CD4-positive, alpha-beta T cell treated with Interleukin-21 for 1 hour (primary cell): ENCODE measurements at places on chromosomes 5 and 9.

GRCh38 chr5:80192507-80193241, 63.2 kb downstream of the SERINC5 start:
- DNase-seq = peak; percentile 29

DNA sequence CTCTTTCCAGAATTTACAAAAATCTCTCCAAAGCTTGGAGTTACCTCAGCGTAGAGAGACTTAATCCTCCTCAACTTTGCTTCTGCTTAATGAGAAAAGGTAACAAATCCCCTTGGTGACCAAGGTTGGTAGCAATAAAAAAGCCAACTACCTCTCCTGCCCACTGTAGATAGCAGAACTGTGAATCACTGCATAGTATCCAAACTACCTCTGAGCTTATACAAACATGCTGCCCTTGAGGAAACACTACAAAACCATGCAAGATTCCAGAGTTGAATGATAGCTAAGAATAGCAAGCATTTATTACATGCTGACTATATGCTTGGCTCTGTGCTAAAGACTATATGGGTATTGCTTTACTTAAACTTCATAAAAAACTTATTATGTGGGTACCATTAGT, 2.8 kb upstream of the ADAMTS12 start:
- no peak for DNase-seq

DNA sequence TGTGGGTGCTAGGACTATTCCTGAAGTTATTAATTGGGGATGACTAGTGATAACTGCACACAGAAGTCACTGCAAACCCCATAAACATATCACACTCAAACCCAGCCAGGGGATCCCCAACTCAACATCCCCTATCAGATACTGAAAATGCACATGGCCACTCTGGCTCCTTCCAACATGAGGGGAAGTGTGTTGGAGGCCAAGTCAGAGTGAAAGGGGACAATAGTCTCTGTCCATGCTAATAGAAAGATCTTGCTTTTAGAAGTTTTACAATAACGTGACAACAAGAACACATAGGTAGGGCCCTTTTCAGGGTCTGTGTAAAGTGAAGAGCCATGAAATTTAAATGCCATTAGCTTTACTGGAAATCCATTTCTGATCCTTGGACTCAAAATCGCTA, 98.8 kb upstream of the SEMA6A start:
- DNase-seq = no peak

GRCh38 chr5:90054612-90055011, 354.9 kb downstream of the CETN3 start:
- no peak for DNase-seq

GRCh38 chr5:28014779-28015178, 976.4 kb upstream of the CDH9 start:
- no peak for DNase-seq
